Suppressor macrophage treated with lipopolysaccharide for 1 hour (primary cell): ENCODE measurements at places on chromosomes 16 and 17.
A peak's percentile ranks its signal among the peaks of the same experiment; 100 is the strongest.

GRCh38 chr17:78034429-78035091 is 76.1 kb downstream of the TNRC6C start:
- no peak for DNase-seq

DNA sequence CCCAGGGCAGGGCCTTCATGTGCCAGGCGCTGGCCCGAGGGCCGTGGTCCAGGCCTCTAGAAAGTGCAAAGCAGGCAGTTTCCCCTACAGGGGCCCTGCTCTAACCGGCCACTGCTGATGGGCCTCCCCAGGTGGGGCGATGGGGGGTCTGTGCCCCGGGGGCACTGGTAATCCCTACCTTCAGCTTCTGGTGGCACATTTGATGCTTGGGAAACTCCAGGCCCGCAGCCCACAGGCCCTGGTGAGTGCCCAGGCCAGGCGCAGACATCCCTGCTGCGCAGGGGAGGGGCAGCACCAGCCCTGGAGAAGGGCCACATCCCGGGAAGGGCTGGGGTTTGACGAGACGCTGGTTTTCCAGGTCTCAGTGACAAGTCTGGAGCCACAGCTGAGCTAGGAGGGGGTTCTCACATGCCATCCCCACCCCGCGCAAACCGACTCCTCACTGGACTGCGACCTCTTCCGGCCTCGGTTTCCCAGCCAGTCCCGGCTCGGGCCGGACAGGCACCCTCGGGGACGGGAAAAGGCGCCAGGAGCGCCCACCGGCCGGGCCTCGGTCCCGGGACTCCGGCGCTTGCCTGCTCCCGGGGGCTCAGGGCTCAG is 1.6 kb downstream of the DOC2B start:
- no peak for DNase-seq

- DNase-seq, result no peak
Measured at GRCh38 chr17:31226950-31227349, 70.1 kb downstream of the OMG start.

DNA sequence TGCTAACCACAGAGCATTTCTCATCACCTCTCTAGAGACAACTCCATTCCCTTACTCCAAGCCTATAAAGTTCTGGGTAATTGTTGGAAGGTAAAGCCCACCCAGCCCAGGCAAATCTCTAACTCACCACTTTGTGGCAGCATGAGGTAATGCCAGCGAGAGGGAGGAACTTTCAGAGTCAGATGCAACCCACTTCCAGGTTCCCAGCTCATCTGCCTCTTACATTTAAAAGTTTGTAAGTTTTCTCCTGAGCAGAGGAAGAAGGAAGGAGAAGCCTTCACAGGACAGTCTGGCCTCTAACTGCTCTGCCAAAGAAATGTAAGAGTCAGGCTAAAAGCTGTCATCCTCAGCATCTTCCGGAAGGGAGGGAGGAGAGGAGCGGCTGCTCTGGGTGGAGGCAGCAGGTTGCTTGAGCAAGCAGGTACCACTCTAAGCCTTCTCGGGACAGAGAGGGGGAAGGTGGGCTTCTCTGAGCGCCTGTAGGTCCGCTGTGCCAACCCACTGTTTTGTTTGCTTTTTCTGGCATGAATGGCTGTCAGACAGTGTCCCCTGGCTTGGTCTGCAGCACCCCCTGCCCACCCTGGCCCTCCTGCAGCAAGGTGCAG is 1.0 kb downstream of the ZNF319 start:
- DNase-seq, result peak; percentile 50

DNA sequence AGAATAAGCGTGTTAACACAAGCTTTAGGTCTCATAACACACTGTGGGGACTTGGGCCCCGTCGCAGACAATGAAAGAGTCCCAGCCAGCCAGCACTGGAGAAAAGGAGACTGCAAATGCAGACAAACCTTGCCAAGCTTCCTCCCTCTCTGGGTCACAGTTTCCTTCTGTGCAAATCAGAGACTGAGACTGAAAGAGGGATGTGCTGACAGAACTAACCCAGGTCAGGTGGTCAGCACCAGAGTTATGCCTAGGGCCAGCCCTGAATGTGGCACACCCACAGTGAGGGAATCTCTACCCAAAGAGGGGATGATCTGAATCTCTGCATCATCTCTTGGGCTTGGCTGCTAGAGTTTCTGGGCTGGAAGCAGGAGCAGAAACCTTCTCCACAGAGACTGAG is 282.3 kb upstream of the CCL2 start:
- DNase-seq, result no peak
